ENCODE measurements at places on chromosomes 11 and 22.

DNA sequence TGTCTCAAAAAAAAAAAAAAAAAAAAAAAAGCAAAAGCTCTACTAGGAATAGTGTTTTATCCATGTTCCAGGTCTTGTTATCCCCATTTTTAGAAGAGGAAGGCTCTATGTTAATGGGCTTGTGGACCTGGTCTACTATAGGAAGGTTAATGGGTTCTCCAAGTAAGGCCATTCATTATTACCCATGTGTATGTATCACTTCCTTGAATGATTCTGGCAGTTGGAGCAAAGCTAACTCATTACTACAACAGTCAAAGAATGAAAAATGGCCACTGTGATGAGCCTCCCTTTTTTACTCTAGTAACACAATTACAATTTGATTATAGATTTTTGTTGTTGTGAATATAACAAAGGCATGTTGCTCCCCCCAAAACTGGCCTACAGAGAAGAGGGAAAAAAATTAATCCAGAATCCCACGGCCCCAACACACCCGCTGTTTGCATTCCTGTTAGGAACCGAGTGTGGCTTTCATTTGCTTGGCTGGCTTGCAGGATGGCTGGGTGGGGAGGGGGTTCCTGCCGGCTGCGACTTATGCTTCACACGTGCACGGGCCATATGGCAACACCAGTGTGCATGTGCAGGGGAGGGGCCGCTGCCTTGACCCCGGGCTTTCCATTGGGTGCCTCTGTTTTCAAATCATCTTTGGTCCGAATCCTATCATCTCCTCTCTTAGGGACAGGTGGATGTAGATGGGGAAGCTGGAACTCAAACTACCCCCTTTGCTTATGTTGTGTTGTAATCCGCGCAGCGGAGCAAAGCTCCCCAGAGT lies 148.8 kb downstream of the HIPK3 start:
- no peak for DNase-seq

GRCh38 chr11:19405966-19406365 lies 165.2 kb upstream of the E2F8 start:
- no peak for DNase-seq

DNA sequence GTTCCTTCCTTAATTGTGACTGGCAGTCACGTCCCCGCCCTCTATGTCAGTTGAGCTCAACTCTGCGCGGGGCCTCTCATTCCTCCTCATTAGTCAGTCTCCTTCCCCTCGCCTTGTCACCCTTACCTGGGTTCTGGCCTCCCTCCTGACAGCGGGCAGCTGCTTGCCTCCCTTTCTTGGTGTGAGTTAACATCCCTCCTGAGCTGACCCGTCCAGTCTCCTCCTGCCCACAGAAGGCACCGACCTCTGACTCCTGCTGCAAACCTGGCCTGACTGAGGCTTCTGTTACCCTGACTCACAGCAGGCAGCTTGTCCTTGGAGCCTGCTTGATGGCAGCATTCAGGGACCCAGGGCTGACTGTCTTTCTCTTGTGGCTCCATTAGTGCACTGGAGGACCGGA lies 45.2 kb downstream of the GRIK4 start:
- no peak for DNase-seq

DNA sequence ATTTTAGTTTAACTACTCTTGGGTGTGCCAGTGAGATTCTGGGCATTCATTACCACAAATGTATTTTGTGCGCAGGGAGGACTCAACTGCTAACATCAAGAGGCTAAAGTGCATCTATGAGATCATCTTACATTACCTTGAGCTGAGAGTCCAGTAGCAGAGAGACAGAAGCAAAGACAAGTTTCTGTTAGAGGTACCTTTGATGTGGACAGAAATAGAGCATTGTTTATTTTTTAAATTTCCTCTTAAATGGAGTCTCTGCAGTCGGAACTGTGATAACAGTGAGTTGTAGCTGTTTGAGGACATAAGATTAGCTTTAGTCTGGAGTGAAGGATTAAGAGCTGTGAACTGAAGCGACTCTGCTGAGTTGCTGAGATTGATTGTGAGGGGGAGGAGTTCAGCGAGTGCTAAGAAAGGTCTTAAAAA lies 297.0 kb downstream of the CADM1 start:
- no peak for DNase-seq

- DNase-seq = no peak
These were observed 274.5 kb upstream of the B3GAT1 start for GRCh38 chr11:134686460-134687061.

DNA sequence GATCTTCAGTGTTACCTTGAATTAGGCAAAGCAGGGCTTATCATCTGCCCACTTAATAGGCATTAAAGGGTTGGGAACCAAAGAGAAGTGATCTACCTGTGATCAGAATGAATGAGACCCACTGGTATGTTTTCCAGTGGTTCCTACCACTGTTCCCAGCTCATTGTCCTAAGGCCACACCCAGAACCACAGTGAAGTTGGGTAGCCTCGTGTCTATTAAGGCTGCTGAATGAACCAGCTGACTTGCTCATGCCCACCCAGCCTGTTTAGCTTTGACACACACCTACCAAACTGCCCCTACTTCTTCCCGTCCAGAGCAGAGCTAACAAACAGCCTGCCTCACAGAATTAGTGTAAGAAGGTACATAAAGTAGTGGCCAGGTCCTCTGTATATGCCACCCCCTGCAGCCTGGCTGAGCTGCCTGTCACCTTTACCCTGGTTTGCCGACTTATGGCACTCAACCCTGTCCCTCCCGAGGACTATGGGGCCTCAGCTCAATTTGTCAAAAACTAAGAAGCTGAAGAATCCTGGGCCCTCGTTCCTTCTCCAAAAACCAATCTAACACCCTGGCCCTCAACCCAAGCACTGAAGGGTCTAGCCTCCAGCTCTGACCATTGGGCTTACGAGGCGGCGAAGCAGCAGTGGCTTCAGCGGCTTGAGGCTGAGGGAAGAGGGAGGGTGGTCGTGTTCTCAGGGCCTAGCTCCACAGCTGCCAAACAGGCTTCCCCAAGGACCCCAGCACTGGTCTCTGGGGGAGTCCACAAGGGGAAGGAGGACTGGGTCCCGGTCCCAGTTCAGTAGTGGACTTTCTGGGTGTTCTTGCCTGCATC lies 9.8 kb downstream of the UCP2 start:
- no peak for DNase-seq

DNA sequence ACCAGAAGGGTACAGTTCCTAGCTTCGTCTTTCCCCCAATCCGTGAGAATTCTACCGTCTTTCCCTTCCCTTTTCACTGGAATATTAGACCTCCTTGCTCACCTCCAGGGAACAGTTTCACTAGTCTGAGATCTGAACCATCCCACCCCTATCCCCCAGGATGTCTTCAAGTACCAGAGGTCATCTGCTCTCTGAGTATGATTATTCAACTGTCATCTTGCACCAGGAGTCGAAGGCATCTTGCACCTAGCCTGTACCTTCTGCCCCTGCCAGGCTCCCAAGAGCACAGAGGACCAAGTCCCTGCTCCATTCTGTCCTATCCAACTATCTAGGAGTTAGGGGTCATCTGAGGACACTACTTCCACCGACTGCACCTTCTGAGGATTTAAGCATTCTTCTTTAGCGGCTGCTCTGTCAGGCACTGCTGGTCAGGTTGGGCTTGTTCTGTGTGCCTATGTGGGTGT lies 804 bp downstream of the ACER3 start:
- DNase-seq = no peak

GRCh38 chr11:119192111-119192510 lies 6.8 kb downstream of the NHERF4 start:
- no peak for DNase-seq
